MM.1S (cell line): ENCODE measurements at places on chromosomes 5 and 9.

GRCh38 chr9:107918749-107919148 lies 429.2 kb upstream of the KLF4 start:
- no peak for DNase-seq

GRCh38 chr5:134457801-134458200 lies 46.1 kb upstream of the CDKN2AIPNL start:
- DNase-seq = no peak

DNA sequence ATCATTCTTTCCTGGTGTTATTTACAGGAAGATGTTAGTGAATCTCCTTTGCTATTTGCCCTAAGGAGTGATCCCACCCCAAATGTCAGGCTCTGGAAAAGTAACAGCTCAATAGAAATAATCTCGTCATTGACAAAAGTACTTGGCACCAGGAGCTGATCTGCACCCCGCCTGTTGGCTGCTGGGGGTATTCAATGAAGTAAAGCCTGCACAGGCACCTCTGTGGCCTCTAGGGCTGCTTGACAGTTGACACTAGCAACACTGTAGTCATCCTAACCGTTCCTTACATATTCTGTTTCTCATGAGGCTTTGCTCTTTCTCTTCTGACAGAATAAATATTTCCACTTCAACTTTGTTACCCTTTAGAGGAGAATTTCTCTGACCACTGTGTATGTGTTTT lies 103.4 kb downstream of the DOCK2 start:
- DNase-seq = no peak

DNA sequence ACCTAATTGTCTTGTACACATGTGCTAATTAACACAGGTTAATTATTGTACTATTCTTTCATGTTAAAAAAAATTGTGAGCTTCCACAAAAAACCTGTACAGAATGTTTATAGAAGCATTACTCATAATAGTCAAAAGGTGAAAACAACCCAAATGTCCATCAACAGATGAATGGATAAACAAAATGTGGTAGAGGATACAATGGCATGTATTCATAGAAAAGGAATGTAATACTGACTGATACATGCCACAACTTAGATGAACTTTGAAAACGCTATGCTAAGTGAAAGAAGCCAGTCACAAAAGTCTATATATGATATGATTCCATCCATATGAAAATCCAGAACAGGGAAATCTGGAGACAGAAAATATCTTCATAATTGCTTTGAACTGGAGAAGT lies 25.6 kb downstream of the RRAGA start:
- DNase-seq = no peak

GRCh38 chr9:129806061-129806460 lies 3.1 kb downstream of the TOR1B start:
- DNase-seq = no peak

GRCh38 chr5:151770383-151771258 lies 1.1 kb upstream of the G3BP1 start:
- DNase-seq = peak; percentile 72

- no peak for DNase-seq
Measured at GRCh38 chr5:73233461-73234203, 60.6 kb downstream of the TMEM174 start.

DNA sequence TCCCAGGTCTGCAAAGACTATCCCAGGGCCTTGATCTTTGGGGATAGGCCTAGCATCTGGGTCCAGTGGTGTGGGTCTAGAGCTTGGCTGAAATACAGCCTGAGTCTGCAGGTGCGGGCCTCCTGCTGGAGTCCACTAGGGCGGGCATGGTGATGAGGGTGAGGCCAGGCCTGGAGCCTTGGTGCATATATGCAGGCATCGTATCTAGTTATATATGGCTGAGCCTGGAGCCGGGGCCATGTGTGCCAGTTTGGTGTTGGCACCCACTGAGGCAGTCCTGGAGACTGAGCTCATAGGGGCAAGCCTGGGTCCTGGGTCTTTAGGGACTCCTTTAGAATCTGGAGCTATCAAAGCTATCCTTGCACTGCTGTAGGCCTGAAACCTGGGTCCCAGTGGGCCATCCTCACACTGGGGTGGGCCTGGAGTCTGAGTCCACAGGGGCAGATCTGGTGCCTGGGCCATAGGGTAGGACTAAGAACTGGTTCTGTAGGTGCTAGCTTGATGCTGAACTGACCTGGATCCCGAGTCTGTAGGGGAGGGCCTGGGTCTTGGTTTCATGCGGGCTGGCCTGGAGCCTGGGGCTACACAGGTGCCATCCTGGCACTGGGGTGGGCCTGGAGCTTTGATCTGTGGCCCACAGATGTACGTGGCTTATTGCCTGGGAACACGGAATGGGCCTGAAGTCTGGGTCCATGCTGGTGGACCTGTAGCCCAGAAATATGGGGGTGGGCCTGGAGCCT lies 346.5 kb upstream of the MEF2C start:
- no peak for DNase-seq
